Activated CD8-positive, alpha-beta T cell treated with anti-CD3 and anti-CD28 coated beads, Interleukin-2, amount 10 ng/mL, durations not matched to agents 7 days and 5 days (primary cell): ENCODE measurements at places on chromosomes 12 and 14.

DNA sequence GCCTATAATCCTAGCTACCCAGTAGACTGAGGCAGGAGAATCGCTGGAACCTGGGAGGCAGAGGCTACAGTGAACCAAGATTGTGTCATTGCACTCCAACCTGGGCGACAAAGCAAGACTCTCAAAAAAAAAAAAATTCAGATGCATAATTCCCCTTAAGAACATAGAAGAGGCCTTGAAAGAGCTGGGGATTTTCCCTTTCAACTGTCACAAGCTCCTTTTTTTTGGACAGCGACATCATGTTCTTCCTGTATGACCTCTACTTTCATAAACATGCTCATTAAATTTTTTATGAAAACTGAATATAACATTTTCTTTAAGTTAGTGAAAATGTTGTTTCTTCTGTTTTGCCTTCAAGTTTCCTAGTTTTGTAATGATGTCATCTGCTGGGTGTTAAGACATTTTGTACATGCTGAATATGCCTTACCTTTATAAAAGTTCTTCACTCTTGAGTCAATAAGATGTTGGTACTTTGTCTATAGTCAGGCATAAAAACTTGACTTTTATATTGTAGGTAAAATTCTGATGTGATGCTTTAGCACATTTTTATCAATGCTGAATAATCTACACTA is 76.0 kb downstream of the PTHLH start:
- no peak for DNase-seq
- no peaks in the 10 kb centered on the region for H3K4me1 ChIP-seq
- peaks cover 11% of the 10 kb centered on the region for H3K27me3 ChIP-seq
- H3K27ac ChIP-seq, result no peak overlapping the region

DNA sequence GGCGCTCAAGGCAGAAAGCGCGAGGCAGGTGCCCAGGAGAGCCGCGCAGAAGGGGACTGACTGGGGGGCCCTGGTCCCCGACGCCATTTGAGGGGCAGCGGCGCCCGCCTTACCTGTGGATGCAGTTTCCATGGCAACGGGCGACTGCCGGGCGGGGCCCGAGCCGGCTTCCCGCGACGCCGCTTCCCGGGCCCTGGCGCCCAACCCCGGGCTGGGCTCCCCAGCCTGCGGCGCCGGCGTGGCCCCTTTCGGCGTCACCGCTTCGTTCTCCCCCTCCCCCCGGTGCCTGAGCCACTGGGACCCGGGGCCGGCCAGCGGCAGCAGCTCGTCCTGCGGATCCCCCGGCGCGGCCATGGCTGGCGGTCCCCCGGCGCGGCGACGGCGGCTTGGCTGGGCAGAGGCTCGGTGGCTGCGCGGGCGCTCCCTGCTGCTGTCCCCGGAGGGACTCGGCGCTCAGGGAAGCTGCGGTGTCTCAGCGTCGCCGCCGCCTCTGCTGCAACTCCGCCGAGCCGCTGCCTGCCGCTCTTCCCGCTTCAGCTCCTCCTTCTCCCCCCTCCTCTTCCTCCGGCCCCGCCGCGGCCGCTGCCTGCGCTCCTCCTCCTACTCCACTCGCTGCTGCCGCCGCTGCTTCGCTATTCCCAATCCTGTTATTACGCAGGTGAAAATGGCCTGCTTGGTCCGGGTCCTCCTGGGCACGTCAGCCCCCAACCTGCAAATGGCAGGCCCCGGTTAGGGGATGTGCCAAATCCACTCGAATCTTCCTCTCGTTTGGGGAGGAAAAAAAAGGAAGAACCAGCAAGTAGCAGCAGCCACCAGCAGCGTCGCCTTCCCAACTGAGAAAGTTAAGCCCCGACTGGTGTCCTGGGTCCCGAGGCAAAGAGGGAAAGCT is at the start of gene RTN1:
RTN1 (minus strand) TSS at position 500 of the 889 bp plus-strand sequence; CDS start at position 354, 146 bp downstream.
- peak; percentile 30 for DNase-seq
- peak within 1 kb of the TSS; percentile 71 for H3K4me3 ChIP-seq
- H3K27me3 ChIP-seq, result peaks cover 47% of the 10 kb centered on the region

DNA sequence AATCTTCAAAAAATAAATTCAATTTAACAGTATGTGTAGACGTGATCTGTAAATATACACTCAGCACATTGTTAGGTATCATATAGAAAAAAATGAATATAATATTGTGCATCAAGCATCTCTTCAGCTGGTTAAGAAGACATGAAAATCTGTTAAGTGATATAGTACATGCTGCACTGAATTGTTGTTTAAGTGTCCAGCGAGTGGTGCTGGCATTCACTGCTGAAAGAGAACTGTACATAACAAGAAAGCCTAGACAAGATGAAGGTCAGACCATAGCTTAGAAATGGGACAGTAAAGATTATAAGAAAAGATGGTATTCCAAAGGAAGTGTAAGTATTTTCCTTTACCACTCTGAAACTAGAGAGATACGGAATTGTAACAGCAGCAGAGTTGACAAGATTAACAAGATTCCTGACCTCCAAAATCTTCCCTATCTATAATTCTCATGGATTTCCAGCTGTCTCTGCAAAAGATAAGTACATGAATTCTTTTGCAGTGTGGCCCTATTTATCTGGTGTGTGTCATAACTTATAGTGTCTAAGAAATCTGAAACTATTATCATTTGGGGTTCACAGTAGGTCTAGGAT is 198.6 kb downstream of the FLRT2 start:
- no peaks in the 10 kb centered on the region for H3K36me3 ChIP-seq
- no peak overlapping the region for H3K4me3 ChIP-seq

- peaks cover 57% of the 10 kb centered on the region for H3K4me1 ChIP-seq
- H3K27ac ChIP-seq, result peak overlapping the region; percentile 85
- H3K4me3 ChIP-seq, result peak overlapping the region; percentile 55
- peaks cover 60% of the 10 kb centered on the region for H3K27me3 ChIP-seq
- no peaks in the 10 kb centered on the region for H3K36me3 ChIP-seq
Measured at GRCh38 chr14:74618078-74618952, 6.3 kb upstream of the LTBP2 start.

- H3K4me1 ChIP-seq, result peaks cover 32% of the 10 kb centered on the region
- no peaks in the 10 kb centered on the region for H3K36me3 ChIP-seq
- no peak overlapping the region for H3K4me3 ChIP-seq
- H3K27ac ChIP-seq, result peak overlapping the region; percentile 20
- no peak for DNase-seq
Measured at GRCh38 chr14:101733211-101733610, 28.3 kb upstream of the PPP2R5C start.

DNA sequence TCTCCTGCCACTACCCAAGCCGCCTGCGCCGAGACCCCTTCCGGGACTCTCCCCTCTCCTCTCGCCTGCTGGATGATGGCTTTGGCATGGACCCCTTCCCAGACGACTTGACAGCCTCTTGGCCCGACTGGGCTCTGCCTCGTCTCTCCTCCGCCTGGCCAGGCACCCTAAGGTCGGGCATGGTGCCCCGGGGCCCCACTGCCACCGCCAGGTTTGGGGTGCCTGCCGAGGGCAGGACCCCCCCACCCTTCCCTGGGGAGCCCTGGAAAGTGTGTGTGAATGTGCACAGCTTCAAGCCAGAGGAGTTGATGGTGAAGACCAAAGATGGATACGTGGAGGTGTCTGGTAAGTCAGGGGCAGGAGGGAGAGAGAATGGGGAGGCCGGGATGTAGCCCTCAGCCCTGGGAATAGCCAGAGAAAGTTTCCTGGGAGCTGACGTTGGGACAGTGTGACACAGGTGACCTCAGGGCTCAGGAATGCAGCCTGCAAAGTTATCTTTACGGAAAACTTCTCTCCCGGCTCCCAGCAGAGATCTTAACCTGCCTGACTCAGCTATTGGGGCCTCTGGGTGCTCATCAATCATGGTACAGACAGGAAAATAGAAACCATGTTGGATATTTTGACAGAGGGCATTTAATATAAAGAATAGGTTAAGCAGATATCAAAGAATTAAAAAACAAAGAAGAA is 747 bp downstream of the HSPB8 start:
- no peak for DNase-seq
- no peak overlapping the region for H3K27ac ChIP-seq
- no peaks in the 10 kb centered on the region for H3K36me3 ChIP-seq
- H3K4me3 ChIP-seq, result no peak overlapping the region
- H3K27me3 ChIP-seq, result peaks cover 3% of the 10 kb centered on the region

GRCh38 chr12:81294325-81295190 is 216.7 kb downstream of the ACSS3 start:
- H3K4me3 ChIP-seq, result no peak overlapping the region
- H3K36me3 ChIP-seq, result no peaks in the 10 kb centered on the region
- no peaks in the 10 kb centered on the region for H3K27me3 ChIP-seq
- no peaks in the 10 kb centered on the region for H3K4me1 ChIP-seq
- no peak overlapping the region for H3K27ac ChIP-seq
- DNase-seq, result no peak
